ENCODE measurements at places on chromosomes 3 and 15.

DNA sequence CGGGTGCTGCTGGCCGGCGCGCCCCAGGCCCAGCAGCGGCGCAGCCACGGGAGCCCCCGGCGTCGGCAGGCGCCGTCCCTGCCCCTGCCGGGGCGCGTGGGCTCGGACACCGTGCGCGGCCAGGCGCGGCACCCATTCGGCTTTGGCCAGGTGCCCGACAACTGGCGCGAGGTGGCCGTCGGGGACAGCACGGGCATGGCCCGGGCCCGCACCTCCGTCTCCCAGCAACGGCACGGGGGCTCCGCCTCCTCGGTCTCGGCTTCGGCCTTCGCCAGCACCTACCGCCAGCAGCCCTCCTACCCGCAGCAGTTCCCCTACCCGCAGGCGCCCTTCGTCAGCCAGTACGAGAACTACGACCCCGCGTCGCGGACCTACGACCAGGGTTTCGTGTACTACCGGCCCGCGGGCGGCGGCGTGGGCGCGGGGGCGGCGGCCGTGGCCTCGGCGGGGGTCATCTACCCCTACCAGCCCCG is 777 bp downstream of the LOXL1 start:
- peak; percentile 10 for DNase-seq

- no peak for DNase-seq
These were observed 45.6 kb upstream of the LDHAL6B start for GRCh38 chr15:59160880-59161593.

- DNase-seq, result no peak
These were observed 71.3 kb downstream of the CPN2 start for GRCh38 chr3:194279701-194280360.

DNA sequence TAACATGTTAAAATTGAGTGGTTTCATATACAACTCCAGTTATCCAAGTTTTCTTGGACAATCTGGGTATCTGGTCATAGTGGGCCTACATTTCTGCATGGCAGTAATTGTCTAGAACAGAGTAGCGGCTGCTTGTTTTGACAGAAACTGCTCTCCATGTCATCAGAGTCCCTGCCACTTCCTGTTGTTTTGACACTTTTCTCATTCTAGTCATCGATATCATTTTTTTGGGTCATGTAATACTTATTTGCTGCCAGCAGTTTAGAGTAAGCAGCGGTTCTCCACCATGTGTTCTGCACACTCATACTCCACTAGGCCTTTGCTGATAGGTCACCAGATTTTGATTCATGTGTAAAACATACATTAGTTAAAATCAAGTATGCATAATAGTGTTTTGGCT is 81.5 kb downstream of the SLC25A26 start:
- no peak for DNase-seq

- DNase-seq, result no peak
These were observed 249.0 kb downstream of the CD47 start for GRCh38 chr3:107841831-107842230.

DNA sequence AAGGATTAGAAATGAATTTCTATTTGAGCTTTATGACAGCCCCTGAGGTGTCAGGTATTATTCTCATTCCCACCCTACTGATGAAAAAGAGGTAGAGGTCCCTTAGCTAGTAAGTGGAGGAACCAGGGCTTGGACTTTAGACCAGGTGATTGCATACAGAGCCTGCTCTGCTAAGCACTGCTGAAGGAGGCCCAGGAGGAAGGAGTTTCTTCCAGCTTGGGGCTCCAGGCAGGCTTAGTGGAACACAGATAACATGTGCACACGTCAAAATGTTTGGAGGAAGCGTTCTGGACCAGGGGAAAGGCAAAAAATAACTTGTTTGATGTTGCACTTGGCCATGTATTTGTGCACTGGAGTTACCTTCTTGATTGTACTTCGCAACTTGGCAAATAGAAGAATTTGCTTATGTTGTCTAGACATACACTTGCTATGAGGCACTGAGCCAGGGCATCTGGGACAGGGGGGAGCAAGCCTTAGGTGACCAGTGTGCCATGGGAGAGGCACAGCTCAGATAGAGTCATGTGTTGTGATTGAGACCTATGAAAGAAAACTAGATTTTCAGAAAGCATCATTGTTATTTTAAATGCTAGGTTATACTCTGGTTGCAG is 22.4 kb downstream of the IFT122 start:
- DNase-seq, result no peak

DNA sequence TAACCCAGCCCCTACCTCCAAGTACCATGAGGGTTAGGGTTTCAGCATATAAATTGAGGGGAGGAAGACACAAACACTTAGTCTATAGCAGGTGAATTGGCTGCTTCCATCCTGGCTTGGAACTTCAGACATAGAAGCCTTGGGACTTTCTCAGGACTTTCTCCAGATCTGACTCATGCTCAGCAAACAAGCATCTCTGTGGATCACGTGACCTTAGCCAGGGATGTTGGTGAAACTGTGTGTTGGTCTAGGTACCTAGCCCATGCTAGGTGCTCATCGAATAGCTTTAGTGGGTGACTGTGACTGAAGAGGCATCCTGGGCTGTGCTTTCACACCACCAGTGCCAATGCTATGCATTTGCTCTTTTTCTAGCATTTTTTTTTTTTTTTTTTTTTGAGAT is 58.9 kb downstream of the CD47 start:
- DNase-seq, result no peak

- DNase-seq, result no peak
These were observed 220 bp downstream of the TP63 start for GRCh38 chr3:189631409-189631808.

- DNase-seq, result no peak
These were observed 11.6 kb upstream of the DPH6 start for GRCh38 chr15:35557544-35557943.

DNA sequence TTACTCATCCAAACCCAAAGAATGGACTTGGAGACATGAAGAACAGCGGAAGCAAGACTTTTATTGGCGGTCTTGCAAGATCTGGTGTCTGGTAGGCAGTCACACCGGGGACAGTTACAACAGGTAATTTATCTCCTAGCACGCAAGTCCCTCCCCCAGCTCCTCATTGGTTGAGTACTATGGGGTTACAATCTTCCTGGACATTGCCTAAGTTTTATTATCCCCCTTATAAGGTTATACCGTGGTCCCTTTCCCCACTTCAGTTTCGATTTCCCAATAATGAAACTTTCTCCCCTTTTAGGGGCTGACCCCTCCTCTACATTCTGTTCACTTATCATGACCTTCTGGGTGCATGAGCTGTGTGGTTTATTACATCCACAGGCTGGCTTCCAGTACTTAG is 18.7 kb downstream of the ARL8B start:
- no peak for DNase-seq

DNA sequence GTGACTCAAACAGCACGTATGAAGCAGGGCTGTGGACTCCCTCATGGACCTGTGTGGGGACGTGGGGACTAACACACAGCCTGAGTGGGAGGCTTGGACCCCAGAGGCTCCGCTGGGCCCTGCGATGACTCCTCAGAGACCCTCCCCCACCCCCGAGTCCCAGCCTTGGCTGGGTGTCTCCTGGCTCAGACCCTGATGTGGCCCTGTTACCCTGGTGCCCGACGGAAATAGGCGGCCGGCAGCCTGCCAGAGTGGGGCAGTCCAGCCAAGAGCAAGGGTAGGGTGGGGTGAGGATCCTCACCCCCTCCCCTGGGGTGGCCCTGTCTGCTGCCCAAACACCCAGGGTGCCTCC is 15.3 kb downstream of the TNK2 start:
- DNase-seq, result no peak

DNA sequence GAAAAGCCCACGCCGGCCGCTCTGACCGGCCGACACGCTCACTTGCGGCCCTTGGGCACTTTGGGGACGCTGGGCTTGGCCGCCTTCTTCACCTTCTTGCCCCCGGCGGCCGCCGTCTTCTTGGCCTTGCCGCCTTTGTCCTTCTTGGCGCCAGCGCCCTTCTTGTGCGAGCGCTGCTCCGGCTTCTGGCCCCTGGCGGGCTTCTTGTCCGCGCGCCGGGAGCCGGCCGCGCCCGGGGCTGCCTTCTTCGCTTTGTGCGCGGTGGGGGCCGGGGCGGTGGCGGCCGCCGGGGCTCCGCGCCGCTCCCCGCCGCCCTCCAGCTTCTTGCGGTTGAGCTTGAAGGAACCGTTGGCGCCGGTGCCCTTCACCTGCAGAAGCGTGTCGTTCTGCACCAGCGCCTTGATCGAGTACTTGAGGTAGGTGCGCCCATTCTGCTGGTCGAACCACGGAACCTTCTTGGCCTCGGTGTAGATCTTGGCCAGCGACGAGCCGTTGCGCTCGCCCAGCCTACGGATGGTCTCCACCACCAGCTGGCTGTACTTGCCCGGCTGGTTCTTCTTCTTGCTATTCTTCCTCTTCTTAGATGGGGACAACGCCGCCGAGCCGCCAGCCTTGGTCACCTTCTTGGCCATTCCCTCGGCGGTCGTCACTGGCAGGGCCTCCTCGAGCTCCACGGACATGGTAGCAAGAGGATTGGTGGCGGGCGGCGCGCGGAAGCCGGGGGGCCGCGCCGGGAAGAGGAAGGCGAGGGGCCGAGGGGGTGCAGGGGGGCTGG is 36.7 kb downstream of the HMCES start:
- peak; percentile 15 for DNase-seq

DNA sequence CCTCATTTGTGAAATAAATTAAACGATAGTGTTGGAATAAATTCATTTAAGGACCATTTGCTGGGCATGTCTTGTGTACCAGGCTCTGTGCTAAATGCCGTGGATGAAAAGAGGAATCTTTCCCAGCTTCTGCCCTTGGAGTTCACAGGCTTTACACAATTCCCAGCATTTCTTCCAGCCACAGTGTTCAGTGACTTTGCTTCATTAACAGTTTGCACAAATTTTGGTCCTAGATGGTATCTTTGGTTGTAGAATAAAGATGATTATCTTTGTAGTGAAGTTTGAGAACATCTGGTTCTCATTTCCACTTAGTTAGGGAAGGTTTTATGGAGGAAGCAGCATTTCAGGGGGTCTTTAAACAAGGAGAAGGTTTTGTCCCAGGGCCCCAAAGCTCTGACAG is 100.1 kb downstream of the LRTM1 start:
- DNase-seq, result no peak

DNA sequence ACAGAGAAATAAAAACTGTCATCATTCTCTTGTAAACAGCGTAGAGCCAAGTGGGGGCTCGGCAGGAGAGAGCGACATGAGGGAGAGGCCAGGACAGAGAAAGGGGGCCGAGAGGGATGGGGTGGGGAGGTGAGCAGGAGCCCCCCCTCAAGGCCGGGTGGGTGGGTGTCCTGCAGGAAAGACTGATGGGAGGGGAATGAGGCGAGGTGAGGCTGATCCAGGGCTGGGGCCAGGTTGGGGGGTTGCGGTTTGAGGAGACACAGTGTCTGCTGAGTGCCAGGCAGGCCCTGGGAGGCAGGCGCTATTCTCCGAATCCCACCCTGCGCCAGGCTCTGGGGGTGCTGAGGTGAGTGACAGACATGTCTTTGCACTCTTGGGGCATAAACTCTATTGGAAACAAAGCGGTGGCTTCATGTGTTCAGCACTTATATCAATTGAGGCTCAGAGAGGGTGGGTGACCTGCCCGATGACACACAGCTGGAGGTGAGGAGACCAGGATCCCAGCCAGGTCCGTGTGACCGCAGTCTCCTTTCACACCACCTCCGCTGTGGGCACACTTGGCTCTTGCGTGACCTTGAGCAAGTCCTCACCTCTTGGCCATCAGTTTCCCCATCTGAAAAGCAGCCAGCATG is 19.6 kb upstream of the CSPG4 start:
- DNase-seq, result no peak

DNA sequence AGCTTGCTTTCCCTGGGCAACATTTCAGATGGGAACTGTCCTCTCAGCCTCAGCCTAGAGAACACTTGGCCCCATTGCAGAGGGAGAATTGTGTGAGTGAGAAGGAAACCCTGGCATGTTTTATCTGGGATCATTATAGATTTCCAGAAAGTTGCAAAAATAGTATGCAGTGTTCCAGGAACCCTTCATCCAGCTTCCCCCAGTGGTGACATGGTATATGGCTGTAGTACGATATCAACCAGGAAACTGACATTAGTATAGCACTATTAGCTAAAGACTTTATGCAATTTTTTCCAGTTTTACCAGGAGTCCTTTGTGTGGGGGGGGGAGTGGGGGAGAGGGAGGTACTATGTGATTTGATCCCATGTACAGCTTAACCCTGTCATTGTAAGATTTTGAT is 166.2 kb upstream of the KBTBD8 start:
- no peak for DNase-seq

DNA sequence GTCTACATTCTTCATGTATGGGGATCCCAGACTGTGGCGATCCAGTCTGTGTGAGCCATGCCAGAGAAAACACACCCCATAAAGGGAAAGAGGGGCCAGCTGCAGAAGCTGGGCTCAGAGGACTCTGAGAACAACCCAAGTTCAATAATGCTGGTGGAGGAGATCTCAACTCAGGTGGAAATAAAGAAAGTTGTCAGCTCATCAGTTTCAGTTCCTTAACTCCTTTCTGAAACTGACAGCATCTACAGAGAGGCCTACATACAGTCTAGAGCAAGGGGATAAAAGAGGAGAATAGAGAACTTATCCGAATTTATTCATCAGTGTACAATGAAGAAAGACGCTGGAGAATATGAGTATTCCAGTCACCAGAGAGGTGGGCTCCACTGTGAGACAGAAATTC is 77.0 kb downstream of the NTRK3 start:
- DNase-seq, result no peak

- DNase-seq, result no peak
These were observed 54.4 kb upstream of the PPP2R3A start for GRCh38 chr3:135911110-135911509.

DNA sequence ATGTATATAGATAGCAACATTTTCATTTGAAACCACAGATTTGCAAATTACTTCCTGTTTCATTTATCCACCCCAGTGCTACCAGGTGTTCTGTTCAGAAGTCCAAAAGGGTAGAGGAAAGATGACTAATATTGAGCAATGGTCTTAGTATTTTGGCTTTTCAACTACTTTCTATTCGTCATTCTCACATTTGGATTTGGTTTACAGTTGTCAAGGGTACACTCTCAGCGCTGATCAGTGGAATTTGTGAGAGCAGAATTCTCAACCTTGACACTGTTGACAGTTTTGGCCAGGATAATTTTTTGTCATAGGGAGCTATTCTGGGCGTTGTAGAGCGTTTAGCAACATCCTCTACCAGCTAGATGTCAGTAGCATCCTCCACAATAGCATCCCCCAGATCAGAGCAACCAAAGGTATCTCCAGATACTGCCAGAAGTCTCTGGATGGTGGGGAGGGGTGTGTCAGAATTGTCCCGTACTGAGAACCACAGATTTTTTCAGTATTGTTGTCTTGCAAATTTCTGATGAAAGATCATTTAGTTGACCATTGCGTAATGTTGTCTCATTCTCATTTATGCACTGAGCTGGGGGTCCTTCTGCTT is 4.2 kb downstream of the HMCES start:
- DNase-seq, result no peak

GRCh38 chr3:72698154-72698917 is 149.9 kb downstream of the SHQ1 start:
- no peak for DNase-seq

GRCh38 chr3:57652203-57652602 is 40.7 kb downstream of the DENND6A start:
- DNase-seq, result no peak

DNA sequence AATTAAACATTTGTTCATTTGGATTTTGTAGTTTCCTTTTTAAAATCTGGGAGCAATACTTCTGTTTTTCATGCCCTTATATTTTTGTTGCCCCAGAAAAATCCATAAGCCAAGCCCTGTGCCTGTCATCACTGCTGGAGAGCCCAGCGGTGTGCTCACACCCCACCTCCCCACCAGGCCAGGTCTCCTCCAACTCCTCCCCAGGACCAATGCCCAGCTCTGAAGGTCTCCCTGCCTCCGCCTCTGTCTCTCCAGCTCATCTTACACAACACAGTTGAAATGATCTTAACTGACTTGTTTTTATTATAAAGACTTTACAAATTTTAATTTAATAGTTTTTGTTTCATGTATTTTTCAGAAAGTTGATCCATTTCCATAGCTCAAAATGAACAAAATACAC is 66.4 kb downstream of the RHCG start:
- no peak for DNase-seq

All from DMS79 treated with DMSO at 0.1 percent for 48 hours (cell line).